GM23338 (cell line): ENCODE measurements at places on chromosomes 7 and 10.
A peak's percentile ranks its signal among the peaks of the same experiment; 100 is the strongest.

DNA sequence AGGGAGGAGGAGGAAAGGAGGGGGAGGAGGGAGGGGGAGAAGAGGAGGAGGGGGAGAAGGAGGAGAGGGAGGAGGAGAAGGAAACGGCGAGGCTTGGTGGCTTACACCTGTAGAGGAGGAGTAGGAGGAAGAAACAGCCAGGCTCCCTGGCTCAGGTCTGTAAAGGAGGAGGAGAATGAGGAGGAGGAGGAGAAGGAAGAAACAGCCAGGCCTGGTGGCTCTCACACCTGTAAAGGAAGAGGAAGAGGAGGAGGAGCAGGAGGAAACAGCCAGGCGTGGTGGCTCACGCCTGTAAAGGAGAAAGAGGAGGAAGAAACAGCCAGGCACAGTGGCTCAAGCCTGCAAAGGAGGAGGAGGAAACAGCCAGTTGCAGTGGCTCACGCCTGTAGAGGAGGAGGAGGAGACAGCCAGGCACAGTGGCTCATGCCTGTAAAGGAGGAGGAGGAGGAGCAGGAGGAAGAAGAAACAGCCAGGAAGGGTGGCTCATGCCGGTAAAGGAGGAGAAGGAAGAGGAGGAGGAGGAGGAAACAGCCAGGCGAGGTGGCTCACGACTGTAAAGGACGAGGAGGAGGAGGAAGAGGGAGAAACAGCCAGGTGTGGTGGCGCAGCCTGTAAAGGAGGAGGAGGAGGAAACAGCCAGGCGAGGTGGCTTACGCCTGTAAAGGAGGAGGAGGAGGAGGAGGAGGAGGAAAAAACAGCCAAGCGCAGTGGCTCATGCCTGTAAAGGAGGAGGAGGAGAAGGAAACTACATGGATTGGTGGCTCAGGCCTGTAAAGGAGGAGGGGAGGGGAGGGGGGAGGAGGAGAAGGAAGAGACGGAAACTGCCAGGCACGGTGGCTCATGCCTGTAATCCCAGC, 14.9 kb upstream of the CRCP start:
- no peaks in the 10 kb centered on the region for H3K4me1 ChIP-seq
- peak; percentile 77 for DNase-seq
- no peaks in the 10 kb centered on the region for H3K36me3 ChIP-seq
- H3K27ac ChIP-seq, result peak overlapping the region; percentile 69; the same call in 1 of the 2 replicates
- no peaks in the 10 kb centered on the region for H3K27me3 ChIP-seq
- H3K4me3 ChIP-seq, result peak overlapping the region; percentile 37; the same call in 1 of the 2 replicates

- no peak overlapping the region for H3K4me3 ChIP-seq
- no peaks in the 10 kb centered on the region for H3K27me3 ChIP-seq
- DNase-seq, result no peak
- H3K27ac ChIP-seq, result no peak overlapping the region
Measured at GRCh38 chr7:103132995-103133688, 15.8 kb downstream of the NAPEPLD start.

- no peak overlapping the region for H3K4me3 ChIP-seq
- no peaks in the 10 kb centered on the region for H3K4me1 ChIP-seq
- peak; percentile 71 for DNase-seq
- no peak overlapping the region for H3K27ac ChIP-seq
- H3K36me3 ChIP-seq, result 0 out of 2 replicates have a peak, but pooled peaks cover 5% of the 10 kb centered on the region
Measured at GRCh38 chr7:43721193-43721806, 8.0 kb downstream of the COA1 start.

DNA sequence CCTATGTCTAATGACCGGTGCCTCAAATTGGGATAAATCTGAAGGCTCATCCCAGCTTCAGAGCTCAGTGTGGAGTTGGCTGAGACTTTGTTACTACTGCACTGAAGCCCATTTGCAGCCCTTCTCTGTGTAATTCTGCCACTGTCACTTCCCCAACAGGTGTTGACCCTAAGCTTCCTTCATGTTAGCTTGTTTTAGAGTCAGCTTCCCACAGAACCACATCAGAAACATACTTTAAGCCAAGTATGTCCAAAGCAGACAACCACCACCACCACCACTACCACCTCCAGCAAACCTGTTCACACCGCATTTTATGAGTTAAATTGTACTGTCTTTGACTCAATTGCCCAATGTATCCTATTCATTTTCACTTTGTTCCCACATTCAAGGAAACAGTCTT, 25.2 kb upstream of the GNAT3 start:
- no peaks in the 10 kb centered on the region for H3K4me1 ChIP-seq
- H3K4me3 ChIP-seq, result no peak overlapping the region
- H3K36me3 ChIP-seq, result no peaks in the 10 kb centered on the region
- no peak overlapping the region for H3K27ac ChIP-seq

DNA sequence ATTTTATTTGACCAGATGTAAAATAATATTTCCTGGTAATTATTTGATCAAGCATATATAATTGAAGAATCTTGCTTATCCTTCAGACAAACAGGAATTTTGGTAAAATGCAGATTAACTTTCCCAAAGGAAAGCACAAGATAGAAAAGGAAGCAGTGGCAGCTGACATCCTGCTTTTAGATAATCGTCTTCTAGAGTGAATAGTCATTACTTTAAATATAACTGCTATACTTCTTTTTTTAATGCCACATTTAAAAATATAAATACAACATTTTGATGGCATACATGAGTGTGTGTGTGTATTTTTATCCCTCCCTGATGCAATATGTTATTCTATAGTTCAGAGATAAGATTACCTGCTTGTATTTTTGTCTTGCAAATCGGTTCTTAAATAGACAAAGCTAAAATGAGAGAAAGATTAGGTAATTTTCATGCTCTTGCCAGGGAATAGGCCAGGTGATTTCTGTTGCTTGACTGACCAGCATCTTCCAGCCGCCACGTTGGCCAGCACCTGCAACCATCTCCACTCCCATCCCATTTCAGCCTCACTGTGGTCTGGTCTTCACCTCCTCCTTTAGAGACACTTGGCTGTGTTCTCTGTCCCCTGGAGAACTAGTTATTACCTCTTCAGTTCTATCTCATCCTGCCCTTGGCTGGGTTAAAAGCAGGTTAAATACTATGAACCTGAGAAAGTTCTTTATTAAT, 58.1 kb downstream of the MDFIC start:
- peaks cover 15% of the 10 kb centered on the region for H3K4me1 ChIP-seq
- H3K27ac ChIP-seq, result 0 out of 2 replicates have a peak overlapping the region, but pooled peaks have one; percentile 11
- no peak overlapping the region for H3K4me3 ChIP-seq
- no peaks in the 10 kb centered on the region for H3K36me3 ChIP-seq
- no peak for DNase-seq
